ENCODE measurements at places on chromosomes 12 and 14. TPM values are rescaled to one million over a fixed set of nuclear protein-coding genes. Genes with fewer than 3 reads are reported as not detected.

The PMEL gene
- 8.6 TPM for total RNA-seq

The KRT82 gene
- not detected for total RNA-seq

The BCL11B gene
- total RNA-seq, result 2.8 TPM

The KIF26A gene
- total RNA-seq, result 1.6 TPM

The MYF6 gene
- total RNA-seq, result 2.5 TPM

The C12orf75 gene
- total RNA-seq, result 108 TPM

The BRI3BP gene
- 3.4 TPM for total RNA-seq

The E2F7 gene
- total RNA-seq, result 3.5 TPM

The ADCY4 gene
- total RNA-seq, result 28.7 TPM

The WNT1 gene
- total RNA-seq, result not detected

The SERPINA3 gene
- 505 TPM for total RNA-seq

The GPRC5A gene
- total RNA-seq, result 22.2 TPM

The NTN4 gene
- 118 TPM for total RNA-seq

The TRHDE gene
- total RNA-seq, result 4.1 TPM

DNA sequence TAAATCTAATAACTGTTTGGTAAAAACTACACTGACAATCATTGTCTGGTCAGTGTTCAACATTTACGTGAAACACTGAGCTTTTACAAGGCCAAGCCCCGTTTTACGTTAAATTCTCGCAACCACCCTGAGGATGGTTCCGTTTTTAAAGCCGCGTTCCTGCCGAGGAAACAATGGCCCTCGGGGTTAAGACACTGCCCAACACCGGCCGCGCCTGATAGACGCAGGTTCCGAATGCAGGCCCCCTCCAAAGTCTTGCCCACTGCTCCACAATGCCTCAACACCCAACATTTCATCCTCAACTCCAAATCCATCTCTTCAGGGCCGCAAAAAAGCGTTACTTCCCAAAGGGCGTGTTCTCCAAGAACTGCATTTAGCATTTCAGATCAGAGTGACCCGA is 953 bp upstream of the SNRPF start:
- H3K27ac ChIP-seq, result no peak overlapping the region
- peaks cover 4% of the 10 kb centered on the region for H3K4me1 ChIP-seq
- H3K27me3 ChIP-seq, result no peaks in the 10 kb centered on the region
- peaks cover 4% of the 10 kb centered on the region for H3K36me3 ChIP-seq
- no peak for DNase-seq

GRCh38 chr12:88471331-88472045 is 108.8 kb downstream of the KITLG start:
- H3K4me1 ChIP-seq, result no peaks in the 10 kb centered on the region
- no peak overlapping the region for H3K4me3 ChIP-seq
- H3K36me3 ChIP-seq, result no peaks in the 10 kb centered on the region
- H3K27me3 ChIP-seq, result no peaks in the 10 kb centered on the region

GRCh38 chr14:57389646-57390036 is 745 bp upstream of the NAA30 start:
- peak; percentile 7 for DNase-seq
- no peaks in the 10 kb centered on the region for H3K4me1 ChIP-seq
- peak overlapping the region; percentile 84 for H3K4me3 ChIP-seq
- peak overlapping the region; percentile 92 for H3K27ac ChIP-seq
- no peaks in the 10 kb centered on the region for H3K27me3 ChIP-seq

- no peaks in the 10 kb centered on the region for H3K27me3 ChIP-seq
- no peaks in the 10 kb centered on the region for H3K36me3 ChIP-seq
- H3K4me3 ChIP-seq, result no peak overlapping the region
- no peak overlapping the region for H3K27ac ChIP-seq
- no peak for DNase-seq
Observed at GRCh38 chr12:68139001-68139400, 20.5 kb downstream of the IFNG start.

DNA sequence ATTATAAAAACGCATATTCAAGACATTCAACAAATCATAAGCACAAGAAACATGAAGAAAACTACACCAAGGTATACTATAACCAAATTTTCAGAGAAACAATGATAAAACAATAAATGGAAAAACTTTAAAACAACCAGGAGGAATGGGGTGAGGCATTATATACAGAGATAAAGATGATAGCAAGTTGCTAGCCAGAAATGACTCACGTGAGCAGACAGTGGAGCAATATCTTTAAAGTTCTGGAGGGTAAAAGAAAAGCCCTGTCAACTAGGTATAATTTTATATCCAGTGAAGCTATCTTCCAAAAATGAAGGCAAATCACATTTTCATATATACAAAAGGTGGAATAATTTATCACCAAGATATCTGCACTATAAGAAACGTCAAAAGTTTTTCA is 97.8 kb upstream of the PCED1B start:
- H3K4me1 ChIP-seq, result no peaks in the 10 kb centered on the region
- DNase-seq, result no peak
- no peaks in the 10 kb centered on the region for H3K27me3 ChIP-seq
- H3K36me3 ChIP-seq, result no peaks in the 10 kb centered on the region

DNA sequence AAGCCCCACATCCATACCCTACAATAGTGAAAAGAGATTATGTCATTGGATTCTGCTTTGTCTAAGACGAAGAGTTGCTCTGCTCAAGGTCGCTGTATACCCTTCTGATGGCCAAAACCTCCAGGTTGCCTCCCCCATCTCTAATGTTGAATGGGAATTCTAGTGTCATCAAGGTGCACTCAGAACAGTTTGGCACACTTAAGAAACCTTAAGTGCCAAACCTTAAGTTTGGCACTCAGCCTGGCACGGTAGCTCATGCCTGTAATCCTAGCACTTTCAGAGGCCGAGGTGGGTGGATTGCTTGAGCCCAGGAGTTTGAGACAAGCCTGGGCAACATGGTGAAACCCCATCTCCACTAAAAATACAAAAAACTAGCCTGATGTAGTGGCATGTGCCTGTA is 1245.6 kb upstream of the SEL1L start:
- no peaks in the 10 kb centered on the region for H3K36me3 ChIP-seq
- H3K27ac ChIP-seq, result no peak overlapping the region
- H3K4me3 ChIP-seq, result no peak overlapping the region

- H3K27ac ChIP-seq, result no peak overlapping the region
- peaks cover 2% of the 10 kb centered on the region for H3K27me3 ChIP-seq
- H3K4me3 ChIP-seq, result no peak overlapping the region
Observed at GRCh38 chr12:52294803-52295202, 3.5 kb upstream of the KRT81 start.

GRCh38 chr12:66232263-66232662 is 43.2 kb downstream of the IRAK3 start:
- H3K36me3 ChIP-seq, result no peaks in the 10 kb centered on the region
- H3K4me3 ChIP-seq, result no peak overlapping the region
- no peaks in the 10 kb centered on the region for H3K4me1 ChIP-seq

- peaks cover 6% of the 10 kb centered on the region for H3K4me1 ChIP-seq
- no peaks in the 10 kb centered on the region for H3K36me3 ChIP-seq
- no peak overlapping the region for H3K27ac ChIP-seq
- no peak for DNase-seq
Observed at GRCh38 chr14:95493976-95494375, 22.5 kb downstream of the SYNE3 start.

GRCh38 chr12:41008472-41008871 is 179.6 kb upstream of the PDZRN4 start:
- H3K27ac ChIP-seq, result no peak overlapping the region
- no peak overlapping the region for H3K4me3 ChIP-seq
- H3K27me3 ChIP-seq, result no peaks in the 10 kb centered on the region
- no peaks in the 10 kb centered on the region for H3K4me1 ChIP-seq
- no peak for DNase-seq

DNA sequence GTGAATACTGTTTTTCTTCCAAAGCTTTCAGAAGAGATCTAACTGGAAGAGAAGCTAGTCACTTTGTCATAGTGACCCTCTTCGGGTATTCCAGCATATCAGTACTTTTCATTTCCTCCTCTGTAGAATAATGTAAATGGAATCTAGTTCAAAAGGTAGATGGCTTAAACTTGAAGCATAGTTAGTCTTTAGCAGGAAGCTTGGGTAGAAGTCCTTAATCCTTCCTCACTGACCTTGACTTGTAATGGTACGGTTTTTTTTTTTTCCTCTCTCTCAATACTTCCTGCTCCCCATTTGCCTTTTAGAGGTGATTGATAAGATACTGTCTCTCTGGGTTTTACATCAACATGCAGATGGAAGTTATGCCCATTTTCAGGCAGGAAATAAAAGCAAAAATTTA is 1.7 kb downstream of the FBXO34 start:
- H3K36me3 ChIP-seq, result no peaks in the 10 kb centered on the region
- H3K27me3 ChIP-seq, result no peaks in the 10 kb centered on the region
- H3K27ac ChIP-seq, result peak overlapping the region; percentile 0
- no peak for DNase-seq
- peaks cover 4% of the 10 kb centered on the region for H3K4me1 ChIP-seq

GRCh38 chr12:105676694-105677093 is 346.2 kb downstream of the C12orf75 start:
- no peak overlapping the region for H3K4me3 ChIP-seq
- no peaks in the 10 kb centered on the region for H3K27me3 ChIP-seq
- no peaks in the 10 kb centered on the region for H3K36me3 ChIP-seq
- peaks cover 4% of the 10 kb centered on the region for H3K4me1 ChIP-seq
- peak; percentile 85 for DNase-seq

DNA sequence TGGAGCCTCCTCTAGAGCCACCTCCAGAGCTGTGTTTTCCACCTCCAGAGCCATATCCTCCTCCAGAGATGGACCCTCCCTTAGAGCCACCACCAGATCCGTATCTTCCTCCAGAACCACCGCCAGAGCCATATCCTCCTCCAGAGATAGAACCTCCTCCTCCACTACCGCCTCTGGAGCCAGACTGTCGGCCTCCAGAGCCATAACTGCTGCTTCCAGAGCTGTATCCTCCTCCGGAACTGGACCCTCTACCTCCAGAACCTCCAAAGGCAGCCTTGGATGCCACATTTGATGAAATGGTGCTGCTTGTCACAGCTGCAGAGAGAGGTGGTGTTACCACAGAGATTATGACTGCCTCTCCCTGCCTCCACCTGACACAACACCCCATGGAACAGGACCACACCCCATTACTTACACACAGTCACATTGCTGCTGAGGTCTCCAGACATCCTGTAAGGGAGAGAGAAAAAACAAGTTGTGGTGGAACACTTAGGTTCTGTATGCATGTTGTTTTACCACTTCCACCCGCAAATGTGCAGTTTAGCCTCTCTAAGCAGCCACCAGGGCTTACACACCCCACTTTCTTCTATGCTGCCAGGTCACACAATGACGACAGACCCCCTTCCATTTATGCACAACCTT is 6.8 kb downstream of the KRT2 start:
- H3K4me1 ChIP-seq, result no peaks in the 10 kb centered on the region
- no peak overlapping the region for H3K4me3 ChIP-seq
- H3K27ac ChIP-seq, result no peak overlapping the region
- DNase-seq, result no peak

GRCh38 chr12:123843912-123844748 is 82.0 kb downstream of the DNAH10 start:
- H3K27ac ChIP-seq, result no peak overlapping the region
- H3K4me1 ChIP-seq, result no peaks in the 10 kb centered on the region
- H3K27me3 ChIP-seq, result no peaks in the 10 kb centered on the region
- no peak for DNase-seq

- no peaks in the 10 kb centered on the region for H3K4me1 ChIP-seq
- no peak overlapping the region for H3K4me3 ChIP-seq
- H3K27ac ChIP-seq, result no peak overlapping the region
- H3K36me3 ChIP-seq, result no peaks in the 10 kb centered on the region
- H3K27me3 ChIP-seq, result no peaks in the 10 kb centered on the region
- DNase-seq, result no peak
Observed at GRCh38 chr12:30457621-30458289, 237.9 kb downstream of the IPO8 start.

DNA sequence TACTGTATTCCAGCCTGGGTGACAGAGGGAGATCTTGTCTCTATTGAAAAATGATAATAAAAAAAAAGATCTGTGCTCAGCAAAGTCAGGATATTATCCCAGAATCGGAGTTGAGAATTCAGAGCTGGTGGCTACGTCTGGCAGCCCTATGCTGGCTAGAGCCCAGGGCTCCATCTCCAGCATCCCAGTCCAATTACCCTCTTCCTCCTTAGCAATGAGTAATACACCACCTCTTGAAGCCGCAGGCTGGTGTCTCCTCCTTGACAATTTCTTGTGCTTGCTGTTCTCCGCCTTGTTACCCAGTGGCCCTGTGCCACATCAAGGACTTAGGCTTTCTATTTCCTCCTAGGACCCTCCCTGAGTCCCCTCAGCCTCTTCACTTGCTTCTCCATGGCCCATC is 38.4 kb upstream of the DDX11 start:
- H3K36me3 ChIP-seq, result no peaks in the 10 kb centered on the region
- no peak overlapping the region for H3K27ac ChIP-seq
- DNase-seq, result no peak
- no peaks in the 10 kb centered on the region for H3K4me1 ChIP-seq
- H3K4me3 ChIP-seq, result no peak overlapping the region
- H3K27me3 ChIP-seq, result no peaks in the 10 kb centered on the region

DNA sequence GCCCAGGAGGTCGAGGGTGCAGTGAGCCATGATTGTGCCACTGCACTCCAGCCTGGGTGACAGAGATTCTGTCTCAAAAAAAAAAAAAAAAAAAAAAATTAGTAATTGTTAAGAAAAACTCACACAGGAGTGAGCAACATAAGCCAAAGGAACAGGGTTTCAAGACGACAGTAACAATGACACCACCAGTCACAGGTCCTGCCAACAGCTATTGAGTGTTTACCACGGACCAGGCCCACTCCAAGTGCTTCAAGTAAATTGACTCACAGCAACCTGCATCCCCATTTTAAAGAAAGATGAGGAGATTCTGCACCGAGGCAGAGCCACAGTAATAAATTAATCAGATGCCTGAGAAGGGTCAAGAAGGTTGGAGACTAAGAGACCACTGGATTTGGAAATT is 194.5 kb downstream of the DPF3 start:
- H3K36me3 ChIP-seq, result no peaks in the 10 kb centered on the region
- H3K4me1 ChIP-seq, result no peaks in the 10 kb centered on the region
- no peak overlapping the region for H3K4me3 ChIP-seq
- no peaks in the 10 kb centered on the region for H3K27me3 ChIP-seq
- H3K27ac ChIP-seq, result no peak overlapping the region
- no peak for DNase-seq

- H3K4me1 ChIP-seq, result no peaks in the 10 kb centered on the region
- H3K27me3 ChIP-seq, result peaks cover 8% of the 10 kb centered on the region
- no peak for DNase-seq
- H3K4me3 ChIP-seq, result no peak overlapping the region
- H3K27ac ChIP-seq, result no peak overlapping the region
Observed at GRCh38 chr12:138171-138897, 71.8 kb downstream of the IQSEC3 start.

GRCh38 chr12:85156569-85156968 is 120.4 kb downstream of the LRRIQ1 start:
- no peak overlapping the region for H3K27ac ChIP-seq
- H3K36me3 ChIP-seq, result no peaks in the 10 kb centered on the region
- DNase-seq, result no peak

GRCh38 chr12:25197608-25198007 is 2.6 kb downstream of the ETFRF1 start:
- no peaks in the 10 kb centered on the region for H3K27me3 ChIP-seq
- no peak overlapping the region for H3K27ac ChIP-seq
- DNase-seq, result no peak
- H3K4me1 ChIP-seq, result peaks cover 7% of the 10 kb centered on the region
- H3K4me3 ChIP-seq, result no peak overlapping the region

DNA sequence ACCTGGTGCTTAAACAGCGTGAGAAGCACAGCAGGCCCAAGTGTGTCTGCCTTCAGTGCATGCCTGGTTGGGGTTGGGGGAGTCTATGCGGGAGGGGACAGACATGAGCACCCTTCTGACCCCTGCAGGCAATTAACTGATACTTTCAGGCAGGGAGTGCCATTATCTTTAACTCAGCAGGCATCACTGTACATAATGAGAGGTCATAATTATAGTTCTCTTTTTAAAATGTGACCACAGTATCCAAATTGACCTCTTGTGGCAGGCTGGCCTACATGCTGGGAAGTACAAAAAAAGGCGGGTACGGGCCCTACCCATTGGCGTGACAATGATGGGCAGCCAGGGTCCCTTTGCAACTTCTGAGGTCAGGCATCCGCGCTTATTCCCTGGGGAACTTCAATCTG is 209.1 kb downstream of the FOXN3 start:
- H3K27ac ChIP-seq, result no peak overlapping the region
- H3K27me3 ChIP-seq, result no peaks in the 10 kb centered on the region
- DNase-seq, result no peak
